ENCODE measurements at places on chromosomes 6 and 20.

DNA sequence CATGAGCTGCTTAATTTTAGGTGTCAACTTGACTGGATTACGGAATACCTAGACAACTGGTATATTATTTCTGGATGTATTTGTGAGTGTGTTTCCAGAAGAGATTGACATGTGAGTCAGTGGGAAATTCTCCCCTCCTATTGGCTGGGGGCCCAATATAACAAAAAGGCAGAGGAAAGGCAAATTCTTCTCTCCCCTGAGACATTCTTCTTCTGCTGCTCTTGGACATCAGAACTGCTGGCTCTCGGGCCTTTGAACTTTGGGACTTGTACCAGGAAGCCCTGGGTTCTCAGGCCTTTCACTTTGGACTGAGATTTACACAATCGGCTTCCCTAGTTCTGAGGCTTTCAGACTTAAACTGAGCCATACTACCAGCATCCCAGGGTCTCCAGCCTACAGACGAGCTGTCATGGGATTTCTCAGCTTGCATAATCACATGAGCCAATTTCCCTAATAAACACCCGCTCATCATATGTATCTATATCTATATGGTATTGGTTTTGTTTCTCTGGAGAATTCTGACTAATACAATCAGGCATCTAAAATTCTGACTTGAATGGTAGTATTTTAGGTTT lies 7.6 kb upstream of the BTN3A3 start:
- no peak for DNase-seq

- no peak for DNase-seq
Measured at GRCh38 chr6:167136376-167136775, 13.5 kb downstream of the CCR6 start.

DNA sequence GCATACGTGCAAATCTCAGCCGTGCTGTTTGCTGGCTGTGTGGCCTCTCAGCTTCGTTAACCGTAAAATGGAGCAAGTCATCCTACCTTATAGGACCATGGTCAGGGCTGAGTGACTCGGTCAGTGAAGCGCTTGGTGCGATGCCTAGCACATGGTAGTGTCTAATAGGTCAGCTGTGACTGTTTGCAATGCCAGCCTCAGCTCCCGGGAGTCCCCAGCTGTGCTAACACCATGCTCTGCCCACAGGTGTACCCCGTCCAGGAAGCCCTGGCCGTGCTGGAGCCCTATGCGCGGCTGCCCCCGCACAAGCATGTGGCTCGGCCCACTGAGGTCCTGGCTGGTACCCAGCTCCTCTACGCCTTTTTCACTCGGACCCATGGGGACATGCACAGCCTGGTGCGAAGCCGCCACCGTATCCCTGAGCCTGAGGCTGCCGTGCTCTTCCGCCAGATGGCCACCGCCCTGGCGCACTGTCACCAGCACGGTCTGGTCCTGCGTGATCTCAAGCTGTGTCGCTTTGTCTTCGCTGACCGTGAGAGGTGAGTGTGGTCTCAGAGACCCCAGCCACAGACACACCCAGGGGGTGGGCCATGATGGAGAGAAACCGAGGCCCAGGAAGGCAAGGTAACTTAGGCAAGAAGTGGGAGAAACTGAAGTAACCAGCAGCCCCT lies 10.6 kb downstream of the TRIB3 start:
- DNase-seq = no peak

DNA sequence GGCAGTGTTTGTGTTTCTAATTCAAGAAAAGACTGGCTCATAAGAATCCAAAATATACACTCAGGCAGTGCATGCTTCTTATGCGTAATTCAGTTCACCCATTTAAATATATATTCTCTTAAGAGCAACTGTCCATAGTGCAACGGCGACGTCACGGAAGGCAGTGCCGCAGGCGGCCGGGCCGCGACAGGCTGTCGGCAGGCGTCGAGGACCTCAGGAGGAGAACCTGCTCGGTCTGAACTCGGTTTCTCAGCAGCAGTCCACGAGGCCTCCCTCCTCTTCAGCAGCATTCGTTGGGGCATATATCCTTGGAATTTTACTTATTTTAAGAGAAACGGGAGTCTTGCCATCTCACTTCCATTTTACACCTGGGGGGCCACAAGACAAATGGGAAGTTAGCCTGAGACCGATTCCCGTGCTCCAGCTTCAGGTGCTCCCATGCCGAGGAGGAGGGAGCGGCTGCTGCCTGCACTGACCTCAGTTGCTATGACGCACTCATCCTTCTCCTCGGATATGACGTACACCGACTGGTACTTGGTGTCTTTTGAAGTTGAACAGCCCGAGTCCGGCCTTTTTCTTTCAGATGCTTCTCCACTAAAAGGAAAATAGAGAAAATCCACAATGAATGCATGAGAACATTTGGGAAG lies 8.2 kb downstream of the DLL1 start:
- no peak for DNase-seq

DNA sequence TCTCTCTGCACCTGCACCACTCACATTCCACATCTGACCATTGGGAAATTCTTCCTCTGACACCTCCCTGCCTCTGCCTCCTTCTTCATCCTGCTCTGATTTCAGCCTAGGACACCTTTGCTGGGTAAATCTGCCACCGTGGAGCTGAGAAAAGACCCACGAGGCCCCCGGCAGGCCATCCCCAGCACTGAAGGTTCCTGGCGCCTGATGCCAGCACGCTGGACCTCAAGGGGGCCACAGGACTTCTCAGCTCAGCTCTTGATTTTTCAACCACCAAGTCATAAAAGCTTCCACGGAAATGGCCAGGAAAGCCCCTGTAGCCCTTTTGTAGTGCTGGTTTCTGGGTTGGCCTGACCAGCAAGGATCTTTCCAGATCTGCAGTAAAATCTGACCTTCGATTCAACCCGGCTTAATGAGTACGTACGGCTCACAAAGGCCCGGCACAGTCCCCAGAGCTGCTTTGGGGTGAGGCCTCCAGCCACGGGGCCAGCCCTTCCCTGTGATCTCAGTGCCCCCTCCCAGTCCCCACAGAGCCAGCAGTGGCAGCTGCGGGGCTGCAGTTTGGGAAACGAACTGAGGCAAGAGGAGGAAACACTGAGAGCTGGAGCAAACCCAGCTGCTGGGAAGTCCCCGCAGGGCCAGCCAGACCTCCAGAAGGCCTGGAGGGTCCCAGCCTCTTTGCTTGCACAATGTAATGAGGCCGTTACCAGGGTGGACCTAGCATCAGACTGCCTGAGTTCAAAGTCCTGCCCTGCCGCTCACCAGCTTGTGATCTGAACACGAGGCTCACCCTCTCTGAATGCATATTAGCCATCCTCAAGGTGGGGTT lies 157.5 kb downstream of the BMP7 start:
- DNase-seq = no peak

- no peak for DNase-seq
Measured at GRCh38 chr6:154012852-154013251, 26.2 kb upstream of the OPRM1 start.

- no peak for DNase-seq
Measured at GRCh38 chr20:3515379-3516170, 44.8 kb downstream of the ATRN start.

DNA sequence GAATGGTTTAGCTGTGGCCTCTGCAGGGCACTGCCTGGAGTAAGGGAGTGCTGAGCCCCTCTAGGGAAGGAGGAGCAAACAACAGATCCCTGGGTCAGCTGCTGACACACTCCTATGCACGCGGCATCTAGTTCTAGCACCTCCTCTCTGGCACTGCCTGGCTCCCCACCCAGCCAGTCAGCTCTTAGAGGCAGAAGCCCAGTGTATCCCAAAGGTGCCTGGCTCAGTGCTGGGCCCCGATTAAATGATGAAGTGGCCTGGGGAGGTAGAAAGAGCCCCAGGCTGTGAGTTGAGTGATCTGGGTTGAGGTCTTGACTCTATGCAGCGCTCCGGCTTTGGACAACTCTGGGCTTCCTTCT lies 7.6 kb upstream of the VEGFA start:
- DNase-seq = no peak

DNA sequence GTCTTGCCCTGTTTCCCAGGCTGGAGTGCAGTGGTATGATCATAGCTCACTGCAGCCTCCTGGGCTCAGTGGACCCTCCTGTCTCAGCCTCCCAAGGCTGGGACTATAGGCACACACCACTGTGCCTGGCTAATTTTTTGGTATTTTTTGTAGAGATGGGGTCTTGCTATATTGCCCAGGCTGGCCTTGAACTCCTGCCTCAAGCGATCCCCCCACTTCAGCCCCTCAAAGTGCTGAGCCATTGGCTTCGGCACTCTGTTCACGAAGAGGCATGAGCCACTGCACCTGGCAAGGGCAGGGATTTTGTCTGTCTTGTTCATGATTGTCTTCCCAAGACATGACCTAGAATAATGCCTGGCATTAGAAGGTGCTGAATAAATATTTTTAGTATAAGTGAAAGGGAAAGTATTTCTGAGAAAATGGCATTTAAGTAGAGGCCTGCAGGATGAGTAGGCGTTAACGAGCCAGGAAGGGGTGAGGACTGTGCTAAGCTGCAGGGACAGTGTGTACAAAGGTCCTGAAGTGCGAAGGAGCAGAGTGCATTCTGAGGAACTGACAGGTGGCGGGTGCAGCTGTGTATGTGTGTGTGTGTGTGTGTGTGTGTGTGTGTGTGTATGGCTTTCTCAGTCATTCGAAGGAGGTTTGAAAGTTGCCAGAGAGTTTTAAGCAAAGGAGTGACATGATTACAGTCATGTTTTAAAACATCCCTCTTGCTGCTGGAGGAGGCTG lies 43.0 kb downstream of the VEGFA start:
- peak; percentile 40 for DNase-seq

- no peak for DNase-seq
Measured at GRCh38 chr6:152298848-152299735, 338.1 kb downstream of the SYNE1 start.

DNA sequence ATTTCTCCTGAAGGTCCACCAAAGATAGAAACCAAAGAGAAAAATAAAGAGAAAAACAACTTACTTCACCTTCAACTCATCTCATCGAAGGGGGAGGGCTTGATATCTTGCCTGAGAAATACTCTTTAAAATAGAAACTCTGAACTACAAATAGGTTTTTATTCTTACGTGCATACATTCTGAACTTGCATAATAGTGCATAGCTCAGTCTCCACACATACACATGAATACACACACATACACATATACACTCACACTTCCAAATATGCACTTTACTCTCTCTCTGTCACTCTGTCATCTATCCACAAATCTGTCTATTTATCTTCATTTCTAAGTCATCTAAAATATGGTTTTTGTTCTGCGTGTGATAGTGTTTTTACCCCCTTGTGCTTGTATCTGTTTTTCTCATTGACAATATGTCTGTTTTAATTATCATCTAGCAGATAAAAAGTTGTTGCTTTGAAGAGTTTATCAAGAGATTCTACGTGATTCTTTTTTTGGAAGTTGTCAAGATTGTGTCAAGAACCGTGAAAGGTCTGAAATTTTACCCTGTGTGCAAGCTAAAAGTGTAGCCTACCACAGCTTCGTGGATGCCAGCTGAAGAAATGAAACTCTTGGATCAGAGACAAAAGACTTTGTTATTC lies 468.8 kb downstream of the EPM2A start:
- DNase-seq = no peak

- DNase-seq = no peak
Measured at GRCh38 chr6:85113934-85114580, 335.8 kb upstream of the NT5E start.

DNA sequence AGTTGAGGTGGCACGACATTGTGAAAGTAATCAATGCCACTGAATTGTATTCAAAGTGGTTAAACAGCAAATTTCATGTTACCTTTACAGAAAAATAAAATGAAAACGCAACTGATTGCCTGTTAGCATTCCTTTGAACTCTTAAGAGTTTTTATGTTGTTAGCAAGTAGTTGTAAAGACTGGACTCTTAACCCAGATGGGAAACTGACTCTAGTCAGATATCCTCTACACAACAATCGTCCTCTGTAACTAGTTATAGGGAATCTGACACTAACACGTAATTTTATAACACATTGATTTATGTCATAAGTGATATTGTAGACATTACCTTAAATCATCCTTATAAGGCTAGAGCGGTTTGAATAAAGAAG lies 3.0 kb upstream of the FBXO9 start:
- DNase-seq = no peak

DNA sequence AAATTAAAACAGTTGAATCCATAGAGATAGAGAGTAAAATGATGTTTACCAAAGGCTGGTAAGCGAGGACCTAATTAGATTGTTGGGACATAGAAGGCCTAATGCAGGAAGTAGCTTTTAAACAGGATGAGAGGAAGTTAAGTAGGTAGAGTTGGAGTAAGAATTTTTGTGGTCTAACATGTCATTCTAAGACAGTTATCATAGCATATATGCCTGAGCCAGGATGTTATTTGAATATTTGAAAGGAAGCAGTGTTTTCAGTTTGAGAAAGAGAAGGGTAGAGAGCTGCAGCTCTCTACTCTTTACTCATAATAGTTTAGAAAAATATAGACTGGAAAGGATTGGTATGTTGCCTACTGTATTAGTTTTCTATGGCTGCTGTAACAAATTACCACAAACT lies 121.6 kb downstream of the MEI4 start:
- no peak for DNase-seq

- no peak for DNase-seq
Measured at GRCh38 chr20:61844621-61845020, 221.1 kb downstream of the TAF4 start.

DNA sequence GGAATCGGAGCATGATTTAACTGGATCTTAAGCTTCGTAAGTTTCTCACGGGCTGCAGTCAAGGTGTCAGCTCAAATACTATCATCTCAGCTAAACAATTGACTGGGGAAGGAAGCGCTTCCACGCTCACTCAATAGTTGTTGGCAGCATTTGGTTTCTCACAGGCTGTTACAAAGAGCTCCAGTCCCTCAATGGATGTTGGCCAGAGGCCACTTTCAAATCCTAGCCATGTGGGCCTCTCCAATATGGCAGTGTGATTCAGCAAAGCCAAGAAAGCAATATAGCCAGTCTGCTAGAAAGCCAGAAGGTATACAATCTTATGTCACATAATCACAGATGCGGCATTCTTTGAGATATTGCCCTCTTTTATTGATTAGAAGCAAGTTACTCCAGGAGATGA lies 98.3 kb upstream of the PHACTR1 start:
- DNase-seq = no peak

DNA sequence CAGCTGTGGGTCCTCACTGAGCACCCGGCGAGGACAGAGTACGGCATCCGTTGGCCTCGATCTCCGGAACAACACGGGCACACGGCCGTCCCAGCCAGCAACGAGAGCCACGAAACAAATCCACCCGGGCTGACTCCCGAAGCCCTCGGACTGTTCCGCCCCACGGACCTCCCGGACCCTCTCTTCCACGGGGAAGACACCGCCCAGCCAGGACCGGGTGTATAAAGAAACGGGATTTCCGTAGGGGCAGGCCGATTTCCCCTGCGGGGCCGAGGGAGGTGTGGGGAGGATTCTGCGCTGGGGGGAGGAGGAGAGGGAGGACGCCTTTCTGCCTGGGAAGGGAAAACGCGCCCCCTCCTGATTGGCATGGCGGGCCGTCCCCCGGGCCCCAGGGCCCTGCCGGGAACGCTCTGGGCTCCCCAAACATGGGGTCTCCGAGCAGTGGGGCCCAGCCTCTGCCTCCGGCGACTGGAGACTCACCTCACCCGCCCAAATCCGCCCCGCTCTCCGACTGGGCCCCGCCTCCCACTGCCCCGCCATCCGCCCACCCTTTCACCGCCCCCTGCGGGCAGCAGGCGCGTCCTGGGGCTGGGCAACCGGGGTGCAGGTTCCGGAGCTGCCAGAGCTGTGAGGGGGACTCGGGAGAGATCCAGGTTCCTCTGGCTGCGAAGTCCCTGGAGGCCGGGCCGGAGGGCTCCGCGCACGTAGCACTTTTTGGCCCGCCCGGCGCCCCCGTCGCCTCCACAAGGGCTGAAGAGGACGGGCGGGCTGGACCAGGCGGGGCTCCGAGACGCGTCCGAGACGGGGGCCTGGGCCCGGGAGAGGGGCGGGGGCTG lies 679 bp upstream of the PPDPF start:
- DNase-seq = peak; percentile 84

- DNase-seq = no peak
Measured at GRCh38 chr20:23955896-23956295, 32.7 kb downstream of the GGTLC1 start.
